Lower lobe of right lung (tissue), 2 donors: ENCODE measurements at places on chromosomes 12 and 14.
A peak's percentile ranks its signal among the peaks of the same experiment; 100 is the strongest.

- peak overlapping the region; percentile 14 for H3K27ac ChIP-seq
- no peak for DNase-seq
- H3K4me3 ChIP-seq, result no peak overlapping the region
Observed at GRCh38 chr14:70935135-70935534, 27.9 kb downstream of the PCNX1 start.

DNA sequence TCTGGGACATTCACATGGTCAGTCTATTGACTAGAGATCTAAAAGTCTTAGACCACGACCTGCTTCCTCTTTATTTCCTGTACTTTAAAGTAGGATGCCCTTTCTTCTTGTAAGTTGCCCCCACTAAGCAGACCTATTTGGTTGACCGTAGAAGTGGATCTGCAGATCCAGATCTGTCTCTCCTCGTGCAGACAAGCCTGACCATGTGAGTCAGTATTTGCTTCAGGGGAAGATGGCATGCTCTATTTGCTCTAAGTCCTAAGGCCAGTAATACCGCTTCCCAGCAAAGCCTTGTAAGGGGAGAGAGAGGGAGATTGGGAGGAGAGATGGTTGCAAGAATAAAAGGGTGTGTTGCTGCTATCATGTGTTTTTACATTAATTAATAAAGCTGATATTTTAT lies 46.8 kb downstream of the KCNC2 start:
- H3K4me3 ChIP-seq, result no peak overlapping the region
- H3K4me1 ChIP-seq, result no peaks in the 10 kb centered on the region
- DNase-seq, result no peak
- no peaks in the 10 kb centered on the region for H3K27me3 ChIP-seq

GRCh38 chr12:124242529-124243065 lies 52.3 kb upstream of the RFLNA start:
- no peak for DNase-seq
- no peak overlapping the region for H3K4me3 ChIP-seq
- H3K4me1 ChIP-seq, result no peaks in the 10 kb centered on the region

DNA sequence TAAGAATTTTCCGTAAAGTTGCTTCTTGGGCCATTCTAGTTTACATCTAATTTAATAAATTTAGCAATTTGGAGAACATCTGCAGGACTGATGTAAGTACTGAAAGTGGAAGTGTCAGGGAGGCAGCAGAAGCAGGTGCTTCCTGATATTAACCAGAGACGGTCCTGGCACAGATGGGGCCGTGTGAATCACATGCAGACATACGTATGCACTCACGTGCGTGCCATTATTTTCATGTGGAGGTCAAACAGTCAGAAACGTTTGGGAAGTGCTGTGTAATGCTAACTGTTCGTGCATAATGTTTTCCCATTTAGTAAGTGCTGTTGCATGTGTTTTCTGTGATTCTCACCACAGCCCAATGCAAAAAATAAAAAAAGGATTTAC lies 87.8 kb upstream of the DYNC1H1 start:
- H3K4me3 ChIP-seq, result peak overlapping the region; percentile 11
- H3K36me3 ChIP-seq, result peaks cover 17% of the 10 kb centered on the region
- peak; percentile 81 for DNase-seq
- H3K27ac ChIP-seq, result peak overlapping the region; percentile 9
- peaks cover 34% of the 10 kb centered on the region for H3K4me1 ChIP-seq

GRCh38 chr12:65822732-65823512 lies 1.4 kb upstream of the HMGA2 start:
- no peaks in the 10 kb centered on the region for H3K36me3 ChIP-seq
- H3K4me3 ChIP-seq, result no peak overlapping the region
- peaks cover 34% of the 10 kb centered on the region for H3K4me1 ChIP-seq
- H3K27me3 ChIP-seq, result peaks cover 77% of the 10 kb centered on the region

DNA sequence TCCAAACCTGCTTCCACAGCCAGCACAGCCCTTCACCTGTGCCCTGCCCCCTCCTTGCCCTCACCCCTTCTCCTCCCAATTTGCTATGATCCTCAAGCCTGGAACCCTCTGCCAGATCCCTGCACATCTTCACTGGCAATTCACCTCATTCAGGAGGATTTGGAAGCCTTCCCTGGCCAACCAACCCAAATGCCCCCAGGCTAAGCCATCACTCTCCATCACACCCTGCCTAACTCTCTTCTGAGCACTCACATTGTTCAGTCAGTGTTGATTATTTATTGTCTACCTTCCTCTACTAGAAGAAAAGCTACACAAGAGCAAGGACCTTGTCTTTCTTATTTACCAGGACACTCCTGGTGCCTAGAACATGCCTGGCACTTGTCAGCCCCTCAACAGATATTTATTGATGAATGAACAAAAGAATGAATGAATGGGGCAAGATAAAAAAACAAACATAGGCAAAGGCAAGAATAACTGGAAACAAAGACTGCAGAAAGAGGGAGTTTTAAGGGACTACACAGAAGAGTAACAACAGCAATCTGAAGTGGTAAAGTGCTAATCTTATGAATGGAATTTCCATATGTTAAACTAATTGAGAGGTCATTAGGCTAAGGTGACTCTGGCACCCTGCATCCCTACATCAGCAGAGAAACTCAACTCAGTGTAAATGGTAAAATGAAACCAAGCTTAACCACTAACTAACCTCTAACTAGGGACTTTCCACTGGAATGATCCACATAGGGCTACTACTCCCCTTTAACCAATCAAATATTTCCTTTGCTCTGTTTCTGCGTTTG lies 33.4 kb downstream of the TMTC1 start:
- no peak overlapping the region for H3K27ac ChIP-seq
- no peak overlapping the region for H3K4me3 ChIP-seq
- H3K27me3 ChIP-seq, result no peaks in the 10 kb centered on the region
- no peaks in the 10 kb centered on the region for H3K36me3 ChIP-seq

- H3K4me1 ChIP-seq, result no peaks in the 10 kb centered on the region
- DNase-seq, result no peak
- H3K27me3 ChIP-seq, result no peaks in the 10 kb centered on the region
- no peak overlapping the region for H3K27ac ChIP-seq
- no peaks in the 10 kb centered on the region for H3K36me3 ChIP-seq
Observed at GRCh38 chr12:130601327-130601726, 114.8 kb downstream of the RIMBP2 start.

GRCh38 chr12:26340649-26341048 lies 145.3 kb downstream of the SSPN start:
- H3K27ac ChIP-seq, result no peak overlapping the region
- H3K36me3 ChIP-seq, result peaks cover 10% of the 10 kb centered on the region
- H3K4me3 ChIP-seq, result no peak overlapping the region
- no peaks in the 10 kb centered on the region for H3K4me1 ChIP-seq

- H3K36me3 ChIP-seq, result no peaks in the 10 kb centered on the region
- H3K4me3 ChIP-seq, result no peak overlapping the region
- H3K4me1 ChIP-seq, result peaks cover 37% of the 10 kb centered on the region
- no peaks in the 10 kb centered on the region for H3K27me3 ChIP-seq
Observed at GRCh38 chr12:124861492-124861891, 2.2 kb downstream of the SCARB1 start.

GRCh38 chr14:91919814-91920213 lies 27.7 kb downstream of the FBLN5 start:
- H3K27me3 ChIP-seq, result no peaks in the 10 kb centered on the region
- H3K27ac ChIP-seq, result peak overlapping the region; percentile 51
- H3K4me1 ChIP-seq, result peaks cover 13% of the 10 kb centered on the region
- H3K4me3 ChIP-seq, result no peak overlapping the region
- H3K36me3 ChIP-seq, result no peaks in the 10 kb centered on the region
- no peak for DNase-seq

- peaks cover 21% of the 10 kb centered on the region for H3K27me3 ChIP-seq
- H3K4me3 ChIP-seq, result no peak overlapping the region
- H3K4me1 ChIP-seq, result no peaks in the 10 kb centered on the region
- no peaks in the 10 kb centered on the region for H3K36me3 ChIP-seq
Observed at GRCh38 chr14:90049390-90049789, 12.4 kb upstream of the KCNK13 start.

DNA sequence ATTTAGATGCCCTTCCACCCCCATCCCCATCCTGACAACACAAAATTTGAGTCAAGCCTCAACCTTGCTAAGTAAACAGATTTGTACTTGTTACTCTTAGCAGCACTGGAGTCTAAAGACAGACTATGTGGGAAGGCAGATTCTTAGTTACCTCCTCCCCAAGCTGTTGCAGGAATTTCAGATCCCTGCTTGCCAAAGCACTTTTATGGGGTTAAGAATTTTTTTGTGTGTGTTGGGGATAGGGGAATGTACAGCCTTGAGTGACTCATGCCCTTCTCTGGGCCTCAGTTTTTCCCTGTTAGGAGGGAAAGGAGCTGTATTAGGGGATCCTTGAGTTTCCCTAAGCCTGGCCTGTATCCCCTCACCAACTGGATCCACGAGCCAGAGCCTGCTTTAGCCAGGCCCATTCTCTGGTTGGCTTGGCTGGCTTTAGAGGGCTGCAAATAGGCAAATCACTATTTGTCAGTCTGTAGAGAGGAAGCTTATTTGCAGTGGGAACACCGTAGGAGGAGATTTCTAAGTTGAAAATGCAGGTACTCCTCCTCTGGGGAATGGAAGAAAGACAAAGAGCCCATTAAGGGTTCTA lies 27.7 kb upstream of the RNU6-8 start:
- H3K27ac ChIP-seq, result no peak overlapping the region
- no peak for DNase-seq
- H3K27me3 ChIP-seq, result no peaks in the 10 kb centered on the region
- H3K36me3 ChIP-seq, result no peaks in the 10 kb centered on the region
- H3K4me1 ChIP-seq, result peaks cover 9% of the 10 kb centered on the region

DNA sequence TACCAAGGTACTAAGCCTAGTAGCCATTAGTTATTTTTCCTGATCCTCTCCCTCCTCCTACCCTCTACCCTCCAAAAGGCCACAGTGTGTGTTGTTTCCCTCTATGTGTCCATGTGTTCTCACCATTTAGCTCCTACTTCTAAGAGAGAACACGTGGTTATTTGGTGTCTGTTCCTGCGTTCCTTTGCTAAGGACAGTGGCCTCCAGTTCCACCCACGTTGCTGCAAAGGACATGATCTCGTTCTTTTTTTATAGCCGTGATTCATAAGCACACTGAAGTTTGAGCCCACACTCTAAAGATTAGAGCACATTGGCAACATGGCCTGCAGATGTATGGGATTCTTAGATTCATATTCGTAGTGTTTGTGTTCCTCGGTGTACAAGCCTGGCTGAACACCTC lies 8.1 kb upstream of the STX2 start:
- H3K4me3 ChIP-seq, result no peak overlapping the region
- no peaks in the 10 kb centered on the region for H3K36me3 ChIP-seq
- no peak overlapping the region for H3K27ac ChIP-seq
- no peaks in the 10 kb centered on the region for H3K27me3 ChIP-seq
- H3K4me1 ChIP-seq, result no peaks in the 10 kb centered on the region
- no peak for DNase-seq

DNA sequence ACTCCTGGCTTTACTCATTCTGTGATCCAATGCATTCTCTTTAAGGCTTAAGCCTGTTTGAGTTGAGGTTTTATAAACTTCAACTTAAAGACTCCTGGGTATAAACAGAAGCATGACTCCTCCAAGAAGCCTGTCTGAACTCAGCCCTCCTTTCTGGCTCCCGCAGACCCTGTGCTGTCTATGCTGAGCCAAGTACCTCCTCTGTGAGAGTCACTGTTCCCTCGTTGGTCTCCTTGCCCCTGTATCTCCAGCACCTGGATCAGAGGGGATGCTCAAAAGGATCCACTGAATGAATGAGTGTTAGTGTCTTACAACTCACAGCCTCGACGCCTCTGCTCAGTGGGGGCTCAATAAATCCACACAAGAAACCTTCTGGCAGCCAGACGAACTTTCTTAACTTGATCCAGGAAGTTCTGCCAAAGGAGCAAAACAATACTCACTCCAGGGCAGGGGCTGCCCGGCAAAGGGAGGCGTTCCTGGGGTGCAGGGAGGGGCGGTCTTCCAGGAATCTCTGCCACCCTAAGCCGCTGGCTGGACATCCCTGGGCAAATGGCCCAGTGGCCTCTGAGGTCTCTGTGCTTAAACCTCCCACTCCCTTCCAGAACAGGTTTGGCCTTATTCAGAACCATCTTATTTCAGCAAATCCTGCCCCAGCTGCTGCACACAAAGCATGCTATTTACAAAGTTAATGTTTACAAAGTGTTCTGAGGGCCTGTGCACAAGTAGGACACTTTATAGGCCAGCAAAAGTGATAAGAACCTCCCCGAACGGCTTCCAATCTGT lies 32.9 kb downstream of the MAP1LC3B2 start:
- H3K4me1 ChIP-seq, result peaks cover 28% of the 10 kb centered on the region
- DNase-seq, result peak; percentile 79
- H3K36me3 ChIP-seq, result no peaks in the 10 kb centered on the region
- no peak overlapping the region for H3K4me3 ChIP-seq
